Left lung (tissue), 14 donors: ENCODE measurements at places on chromosomes 2 and 18. TPM values are rescaled to one million over a fixed set of nuclear protein-coding genes. Genes with fewer than 3 reads are reported as not detected.

The NCKAP5 gene
- 4.0 TPM for total RNA-seq

The POLR1A gene
- 34.7 TPM for total RNA-seq

The RND3 gene
- 44.8 TPM for total RNA-seq

The ANKRD30BL gene
- total RNA-seq: not detected

GRCh38 chr18:56574861-56575260 lies 63.5 kb downstream of the TXNL1 start:
- peaks cover 25% of the 10 kb centered on the region for H3K4me1 ChIP-seq
- no peaks in the 10 kb centered on the region for H3K36me3 ChIP-seq
- no peak overlapping the region for H3K4me3 ChIP-seq
- no peaks in the 10 kb centered on the region for H3K27me3 ChIP-seq
- DNase-seq: no peak
- H3K27ac ChIP-seq: no peak overlapping the region

DNA sequence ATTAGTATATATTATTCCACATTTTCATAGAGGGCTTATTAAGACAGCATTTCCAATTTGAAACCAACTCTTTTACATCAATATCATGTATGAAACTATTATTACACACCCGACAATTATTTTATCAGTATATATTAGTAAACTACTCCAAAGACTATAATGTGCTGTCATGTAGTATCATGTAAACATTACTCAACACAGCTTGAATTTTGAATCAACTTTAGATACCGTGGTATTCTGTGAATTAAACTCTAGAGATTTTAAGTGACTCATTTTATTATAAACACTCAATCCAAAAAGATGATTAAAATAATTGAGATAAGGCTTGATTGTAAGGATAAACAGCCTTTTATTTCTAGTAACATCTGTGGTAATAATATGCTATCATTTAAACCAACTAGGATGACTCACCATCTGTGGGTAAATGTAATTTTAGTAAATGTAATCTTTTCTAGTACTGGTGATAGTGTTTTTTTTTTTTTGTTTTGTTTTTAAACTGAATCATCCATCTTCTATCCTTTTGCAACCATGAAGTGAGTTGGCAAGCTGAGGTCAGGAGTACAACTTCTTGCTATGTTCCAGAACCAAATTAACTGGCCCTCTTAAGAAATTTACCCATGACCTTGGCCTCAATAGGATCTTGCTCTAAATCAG lies 144.3 kb upstream of the SMAD7 start:
- H3K36me3 ChIP-seq: peaks cover 17% of the 10 kb centered on the region
- no peak overlapping the region for H3K4me3 ChIP-seq
- no peak for DNase-seq
- no peaks in the 10 kb centered on the region for H3K4me1 ChIP-seq
- H3K27ac ChIP-seq: no peak overlapping the region
- no peaks in the 10 kb centered on the region for H3K27me3 ChIP-seq

- no peak overlapping the region for H3K27ac ChIP-seq
- no peak for DNase-seq
- H3K4me1 ChIP-seq: peaks cover 12% of the 10 kb centered on the region
- no peak overlapping the region for H3K4me3 ChIP-seq
- H3K27me3 ChIP-seq: no peaks in the 10 kb centered on the region
- H3K36me3 ChIP-seq: no peaks in the 10 kb centered on the region
These were observed 106.8 kb downstream of the ASAP2 start for GRCh38 chr2:9313443-9313842.

DNA sequence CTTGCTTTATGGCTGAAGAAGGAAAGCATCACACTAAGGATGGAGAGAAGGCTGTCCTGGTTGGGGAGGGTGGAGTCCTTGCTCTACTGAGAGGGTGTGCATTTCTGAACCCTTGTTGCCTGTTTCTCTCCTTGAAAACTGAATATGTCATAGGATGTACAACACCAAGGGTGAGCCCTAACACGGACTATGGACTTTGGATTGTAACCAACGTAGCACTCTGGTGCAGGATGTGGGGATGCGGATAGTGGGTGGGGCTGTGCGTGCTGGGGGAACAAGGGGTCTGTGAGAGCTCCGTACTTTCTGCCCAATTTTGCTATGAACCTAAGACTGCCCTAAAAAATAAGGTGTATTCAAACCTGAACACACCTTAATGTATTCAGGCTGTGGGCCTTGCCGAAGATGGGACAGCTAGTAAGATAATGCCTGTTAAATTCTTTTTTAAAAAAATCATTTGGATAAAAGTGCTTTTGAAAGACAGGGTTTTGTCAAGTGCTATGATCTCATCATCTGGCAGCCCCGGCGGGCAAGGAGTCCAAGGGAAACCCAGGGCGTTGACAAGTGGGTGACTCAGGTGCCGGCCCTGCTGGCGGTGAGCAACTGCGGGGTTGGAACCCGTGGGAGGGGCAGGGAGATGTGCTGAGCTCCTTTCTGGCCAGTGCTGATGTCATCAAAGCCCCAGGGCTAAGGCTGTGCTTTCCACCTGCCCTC lies 54.0 kb downstream of the GATA6 start:
- H3K27ac ChIP-seq: no peak overlapping the region
- H3K4me3 ChIP-seq: no peak overlapping the region
- H3K27me3 ChIP-seq: no peaks in the 10 kb centered on the region
- H3K4me1 ChIP-seq: no peaks in the 10 kb centered on the region

GRCh38 chr2:64284751-64285150 lies 140.5 kb upstream of the PELI1 start:
- no peak for DNase-seq
- H3K36me3 ChIP-seq: no peaks in the 10 kb centered on the region

GRCh38 chr2:20525041-20526035 lies 78.5 kb downstream of the RHOB start:
- no peaks in the 10 kb centered on the region for H3K27me3 ChIP-seq
- no peaks in the 10 kb centered on the region for H3K36me3 ChIP-seq
- peak overlapping the region; percentile 33 for H3K27ac ChIP-seq
- DNase-seq: no peak
- peaks cover 12% of the 10 kb centered on the region for H3K4me1 ChIP-seq
